ENCODE measurements at places on chromosomes 5 and 9. TPM values are rescaled to one million over a fixed set of nuclear protein-coding genes. Genes with fewer than 3 reads are reported as not detected.

- no peak for DNase-seq
Measured at GRCh38 chr5:109298794-109299193, 111.0 kb downstream of the PJA2 start.

GRCh38 chr5:18403941-18404438 is 769.7 kb downstream of the TAF11L14 start:
- DNase-seq: no peak

- no peak for DNase-seq
Measured at GRCh38 chr5:9438596-9439354, 107.1 kb downstream of the SEMA5A start.

GRCh38 chr9:126620478-126620877 is 6.8 kb downstream of the LMX1B start:
- no peak for DNase-seq

DNA sequence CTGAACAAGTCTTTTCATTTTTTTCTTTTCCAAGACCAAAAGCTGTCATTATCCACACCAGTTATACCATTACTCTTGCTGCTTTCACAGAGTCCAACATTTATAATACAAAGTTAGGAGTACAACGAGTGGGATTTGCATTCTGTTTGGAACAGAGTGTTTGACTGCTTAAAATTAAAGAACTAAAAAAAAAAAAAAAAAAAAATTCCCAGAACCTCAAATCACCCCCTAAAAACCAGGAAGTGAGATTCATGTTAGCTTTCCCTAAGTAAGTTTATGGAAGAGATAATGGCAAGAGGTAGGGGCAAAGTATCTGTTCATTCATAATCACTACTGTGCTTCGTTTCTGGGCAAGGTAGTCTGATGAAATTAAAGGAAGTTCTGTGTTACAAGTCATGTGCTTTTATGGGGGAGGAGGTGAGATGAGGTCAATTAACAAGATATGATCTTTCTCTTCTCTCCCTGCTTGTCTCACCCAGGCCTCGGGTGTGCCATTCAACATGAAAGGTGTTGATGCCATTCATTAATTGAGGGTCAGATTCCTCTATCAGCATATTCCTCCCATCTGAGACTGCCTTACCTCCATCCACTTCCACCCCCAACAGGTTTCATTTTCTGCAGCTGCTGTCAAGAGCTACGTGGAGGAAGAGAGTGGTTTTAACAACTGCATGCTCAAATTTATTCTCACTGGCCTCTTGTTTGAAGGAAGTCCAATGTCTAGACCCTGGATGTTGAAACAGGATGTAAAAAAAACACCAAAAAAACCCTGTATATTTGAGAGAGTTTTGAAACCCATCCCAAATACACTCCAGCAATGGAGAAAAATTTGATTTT is 58.1 kb downstream of the MARCHF3 start:
- no peak for DNase-seq

DNA sequence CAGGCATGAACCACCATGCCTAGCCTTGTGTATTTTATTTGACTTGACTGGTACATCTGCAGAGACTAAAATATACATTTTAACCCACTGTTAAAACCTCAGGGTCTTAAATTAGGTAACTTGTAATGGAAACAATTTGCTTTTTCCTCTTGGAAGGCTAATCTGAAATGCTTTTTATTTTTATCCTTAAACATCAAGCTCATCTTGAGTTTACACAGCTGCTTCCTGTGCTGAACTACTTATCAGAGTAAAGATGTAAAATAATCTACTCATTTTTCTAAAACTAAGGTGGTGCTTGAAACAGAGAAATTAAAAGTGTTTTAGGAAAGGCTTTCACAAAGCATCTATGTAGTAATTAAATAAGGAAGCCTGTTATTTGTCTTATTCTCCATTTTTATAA is 144.1 kb downstream of the ENTREP1 start:
- no peak for DNase-seq

DNA sequence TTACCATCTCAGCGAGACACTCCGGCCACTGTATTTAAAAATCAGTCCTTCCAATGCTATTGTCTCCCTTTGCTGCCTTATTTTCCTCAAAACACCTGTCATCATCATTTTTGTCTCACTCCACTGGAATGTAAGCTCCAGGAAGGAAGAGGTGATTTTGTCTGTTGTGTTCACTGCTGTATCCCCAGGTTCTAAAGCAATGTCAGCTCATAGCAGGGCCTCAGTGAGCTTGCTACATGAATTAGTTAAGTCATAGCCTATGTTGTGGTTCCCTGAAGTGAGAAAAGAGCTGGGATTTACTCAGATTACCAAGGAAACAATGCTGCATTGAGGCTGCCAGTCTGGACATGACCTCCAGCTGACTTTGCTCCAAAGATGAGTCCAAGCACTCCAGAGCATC is 137.6 kb upstream of the RASEF start:
- DNase-seq: no peak

DNA sequence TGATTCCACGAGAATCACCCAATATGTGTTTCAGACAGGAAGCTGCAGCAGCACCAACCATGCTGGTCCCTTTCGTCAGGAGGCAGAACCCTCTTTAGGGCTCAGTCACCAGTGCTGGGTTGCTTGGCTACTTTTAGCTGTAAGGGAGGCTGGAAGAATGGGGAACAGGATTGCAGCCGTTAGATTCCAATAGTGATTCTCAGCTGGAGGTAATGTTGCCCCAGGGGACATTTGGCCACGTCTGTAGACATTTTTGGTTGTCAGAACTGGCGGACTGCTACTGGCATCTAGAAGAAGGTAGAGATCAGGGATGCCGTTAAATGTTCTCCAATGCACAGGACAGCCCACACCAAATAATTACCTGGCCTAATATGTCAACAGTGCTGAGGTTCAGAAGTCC is 81.8 kb downstream of the ANKRD33B start:
- DNase-seq: no peak

DNA sequence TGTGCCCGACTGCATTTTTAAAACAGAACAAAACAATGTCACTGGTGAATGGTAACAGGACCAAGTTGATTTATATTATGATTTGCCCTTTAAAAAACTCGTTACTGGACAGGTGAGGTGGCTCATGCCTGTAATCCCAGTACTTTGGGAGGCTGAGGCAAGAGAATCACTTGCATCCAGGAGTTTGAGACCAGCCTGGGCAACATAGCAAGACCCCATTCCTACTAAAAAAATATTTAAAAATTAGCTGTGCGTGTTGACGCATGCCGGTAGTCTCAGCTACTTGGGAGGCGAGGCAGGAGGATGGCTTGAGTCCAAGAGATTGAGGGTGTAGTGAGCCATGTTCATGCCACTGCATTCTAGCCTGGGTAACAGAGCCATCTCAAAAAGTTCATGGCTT is 7.2 kb downstream of the UNC13B start:
- no peak for DNase-seq

GRCh38 chr9:38298503-38298902 is 94.0 kb upstream of the ALDH1B1 start:
- no peak for DNase-seq

GRCh38 chr9:91865041-91865440 is 85.0 kb downstream of the ROR2 start:
- DNase-seq: no peak

DNA sequence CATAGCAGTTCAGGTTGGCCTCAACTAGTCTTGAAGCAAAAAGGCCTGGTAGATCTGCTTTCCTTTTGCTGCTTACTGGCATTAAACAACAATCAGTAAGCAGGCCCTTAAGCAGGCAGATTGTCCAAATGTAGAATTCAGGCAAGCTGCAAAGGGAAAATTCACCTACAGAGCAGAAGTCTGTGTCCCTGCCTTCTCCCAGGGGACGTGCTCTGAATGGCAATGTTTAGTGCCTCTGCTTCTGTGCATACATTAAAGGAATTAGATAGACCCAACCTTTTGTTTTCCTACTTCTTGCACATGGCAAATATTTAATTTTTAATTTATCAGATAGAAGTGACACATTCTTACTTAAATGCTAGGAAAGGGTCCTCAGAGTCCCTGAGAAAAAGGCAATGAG is 328.8 kb upstream of the PIK3R1 start:
- DNase-seq: no peak

DNA sequence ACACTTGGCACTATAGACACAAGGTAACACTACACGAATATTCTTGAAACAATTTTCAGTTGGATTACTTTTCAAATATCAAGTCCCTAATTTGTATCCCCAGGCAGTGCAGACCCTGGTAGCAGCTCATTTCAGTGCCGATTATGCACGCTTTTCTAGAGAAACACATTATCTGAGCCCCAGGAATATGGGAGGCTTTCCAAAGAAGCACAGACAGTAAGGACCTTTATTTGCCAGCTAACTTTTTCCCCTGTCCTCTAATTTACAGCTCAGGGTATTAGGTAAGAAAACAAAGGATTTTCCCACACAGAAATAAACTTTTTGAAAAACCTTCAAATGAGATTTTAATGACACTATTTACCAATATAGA is 852.3 kb upstream of the DMAC1 start:
- DNase-seq: no peak

GRCh38 chr5:123344816-123345426 is 78.3 kb downstream of the CEP120 start:
- DNase-seq: no peak

The CATSPER3 gene
- total RNA-seq: 0.48 TPM

The NFIB gene
- 124 TPM for total RNA-seq

The OR4F3 gene
- total RNA-seq: not detected

The ZNF300 gene
- 7.2 TPM for total RNA-seq

The MPDZ gene
- 52.9 TPM for total RNA-seq

The TMEFF1 gene
- not detected for total RNA-seq

The LRRC26 gene
- total RNA-seq: 0.29 TPM

The SLC6A19 gene
- not detected for total RNA-seq
